ENCODE measurements at places on chromosomes 3 and 15.

DNA sequence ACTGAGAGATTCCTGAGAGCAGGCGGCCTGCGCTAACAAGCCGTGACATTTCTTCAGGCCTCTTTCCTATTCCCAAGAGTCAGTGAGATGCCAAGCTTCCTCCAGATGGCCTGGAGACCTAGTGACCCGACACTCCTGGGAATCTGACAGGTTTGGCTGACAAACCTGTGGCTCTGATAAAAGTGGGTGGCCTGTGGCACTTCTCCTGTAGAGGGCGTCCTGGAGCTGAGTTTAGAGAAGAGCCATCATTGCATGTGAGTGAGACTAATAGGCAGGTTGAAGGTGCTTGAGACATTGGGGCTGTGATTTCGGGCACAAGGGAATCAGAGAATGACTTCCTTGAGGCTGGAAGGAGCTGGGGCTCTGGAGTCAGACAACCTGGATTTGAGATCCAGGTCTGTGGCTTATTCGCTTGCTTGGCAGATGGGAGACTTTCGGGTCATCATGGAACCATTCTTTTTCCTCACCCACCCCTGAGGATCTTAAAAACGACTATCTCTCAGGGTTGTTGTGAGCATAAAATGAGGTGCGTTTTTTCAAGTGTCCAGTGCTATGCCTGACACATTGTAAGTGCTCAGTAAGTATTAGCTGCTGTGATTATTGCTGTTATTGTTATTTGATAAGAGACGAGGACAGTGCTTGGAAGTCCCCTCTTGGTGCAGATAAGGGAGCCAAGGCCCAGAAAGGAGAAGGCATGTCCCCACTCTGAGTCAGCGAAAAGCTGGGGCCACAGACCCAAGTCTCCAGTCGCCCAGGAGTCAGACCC lies 77.2 kb downstream of the SCN10A start:
- DNase-seq, result no peak

DNA sequence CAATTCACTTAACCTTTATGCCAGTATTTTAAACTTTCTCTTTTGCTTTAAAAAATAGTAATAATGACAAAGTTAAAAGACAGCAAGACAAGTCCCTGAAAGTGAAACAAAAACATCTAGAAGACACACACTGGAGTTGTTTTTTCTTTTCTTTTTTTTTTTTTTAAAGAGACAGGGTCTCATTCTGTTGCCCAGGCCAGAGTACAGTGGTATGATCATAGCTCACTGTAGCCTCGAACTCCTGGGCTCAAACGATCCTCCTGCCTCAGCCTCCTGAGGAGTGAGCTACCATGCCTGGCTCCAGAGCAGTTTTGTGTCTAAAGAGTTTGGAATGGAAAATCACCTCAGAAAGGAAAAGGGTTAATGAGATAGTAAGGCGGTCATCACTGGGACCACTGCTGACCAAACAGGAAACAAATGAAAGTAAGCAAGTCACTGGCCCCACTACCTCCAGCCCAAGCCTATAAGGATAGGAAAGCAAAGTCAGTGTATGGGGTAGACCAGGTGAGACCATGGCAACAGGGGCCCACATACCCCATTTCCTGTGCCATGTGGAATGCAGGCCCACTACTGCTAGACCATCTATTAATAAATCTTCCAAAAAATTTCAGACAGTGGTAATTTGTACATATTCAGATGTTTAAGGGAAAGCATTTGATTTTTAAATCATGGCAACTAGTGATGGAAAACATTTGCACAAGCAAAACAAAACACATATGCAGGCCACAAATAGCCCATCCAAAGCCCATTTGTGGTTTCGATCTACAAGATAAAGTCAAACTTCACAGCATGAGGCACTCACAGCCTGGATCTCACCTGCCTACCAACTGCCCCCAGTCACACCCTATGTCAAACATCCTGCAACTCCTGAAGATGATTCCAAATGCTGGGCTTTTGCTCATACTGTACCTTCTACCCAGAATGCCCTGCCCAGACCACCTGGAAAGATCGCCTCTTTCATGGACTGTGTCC lies 62.6 kb downstream of the OSBPL10 start:
- DNase-seq, result no peak

GRCh38 chr15:51267051-51267702 lies 71.2 kb downstream of the CYP19A1 start:
- DNase-seq, result no peak

GRCh38 chr15:39855400-39855799 lies 64.7 kb downstream of the GPR176 start:
- no peak for DNase-seq

DNA sequence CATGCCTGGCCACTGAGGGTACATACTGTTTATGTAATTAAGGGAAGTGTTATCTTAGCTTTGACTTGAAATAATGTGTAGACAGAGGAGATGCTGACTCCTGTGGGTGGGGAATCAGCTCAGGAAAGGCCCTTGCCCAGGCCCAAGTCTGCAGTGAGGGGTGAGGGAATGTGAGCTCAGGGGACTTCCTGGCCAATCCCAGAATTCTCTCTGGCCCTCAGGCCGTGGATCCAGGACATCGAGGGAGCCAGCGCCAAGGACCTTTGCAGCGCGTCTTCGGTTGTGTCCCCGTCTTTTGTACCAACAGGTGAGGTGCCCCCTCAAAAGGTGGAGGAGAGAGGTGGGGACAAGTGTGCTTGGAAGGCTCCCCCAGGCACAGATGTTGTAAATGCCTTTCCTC lies 6.4 kb downstream of the CIB1 start:
- no peak for DNase-seq
